ENCODE measurements at places on chromosomes 12 and 14.
A peak's percentile ranks its signal among the peaks of the same experiment; 100 is the strongest.

DNA sequence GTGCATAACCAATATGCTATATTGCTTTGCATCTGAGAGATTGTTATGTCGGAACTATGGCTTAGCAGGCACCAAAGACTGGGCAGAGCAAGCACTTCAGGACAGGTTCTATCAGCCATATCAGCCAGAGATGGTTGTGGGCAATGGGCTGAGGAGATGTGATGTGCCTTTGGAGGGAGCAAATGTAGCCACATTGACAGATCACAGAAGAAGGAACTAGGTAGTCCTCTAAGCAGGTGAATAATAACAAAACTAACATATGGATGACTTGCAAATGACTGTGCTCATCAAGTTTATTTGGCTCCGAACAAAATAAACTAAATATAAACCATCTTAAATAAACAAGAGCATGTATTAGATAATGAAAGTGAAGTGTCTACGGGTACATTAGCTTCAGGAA is 291.7 kb downstream of the RMST start:
- DNase-seq, result no peak

- no peak for DNase-seq
These were observed 9.9 kb upstream of the FBRSL1 start for GRCh38 chr12:132479938-132480622.

- no peak for DNase-seq
These were observed 3.3 kb downstream of the WASHC4 start for GRCh38 chr12:105110851-105111250.

- DNase-seq, result peak; percentile 11
These were observed 8.6 kb downstream of the SLC38A6 start for GRCh38 chr14:60989599-60989998.

DNA sequence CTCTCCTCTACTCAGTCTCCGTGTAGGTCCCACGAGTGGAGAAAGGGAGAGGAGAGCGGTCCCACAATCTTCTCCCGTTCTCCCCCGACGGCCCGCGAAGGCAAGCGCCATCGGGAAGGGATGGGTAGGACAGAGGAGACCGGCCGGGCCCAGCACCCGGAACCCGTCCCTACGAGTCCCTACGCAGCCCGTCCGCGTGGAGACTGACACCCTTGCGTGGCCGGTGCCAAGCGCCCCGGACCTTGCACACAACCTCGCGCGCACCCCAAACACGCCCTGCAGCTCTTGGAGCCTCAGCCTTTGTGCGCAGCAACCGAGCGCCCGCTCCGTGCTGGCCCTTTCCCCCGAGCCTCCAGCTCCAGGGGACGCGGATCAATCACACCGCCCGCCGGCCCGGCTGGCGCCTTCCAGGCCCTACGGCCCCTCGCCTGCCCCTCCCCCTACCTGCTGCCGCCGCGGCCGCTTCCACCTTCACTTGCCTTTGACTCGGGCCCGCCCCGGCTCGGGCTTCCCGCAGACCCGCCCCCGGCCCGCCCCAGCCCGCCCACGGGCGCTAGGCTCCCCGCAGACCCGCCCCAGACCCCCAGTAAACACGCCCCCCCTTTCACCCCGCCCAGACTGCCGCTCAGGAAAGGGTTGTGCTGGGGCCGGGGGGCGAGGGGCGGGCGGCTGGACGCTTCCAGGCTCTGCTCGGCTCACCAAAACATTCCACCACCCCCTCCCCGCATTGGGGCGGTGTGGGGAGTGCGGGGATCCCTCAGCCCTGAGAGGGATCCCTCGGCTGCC is at the start of gene NDRG2:
Gene NDRG2 (minus strand): TSS at position 477 of the 786 bp plus-strand sequence. CDS start 1,746 bp downstream, outside the sequence.
- peak; percentile 23 for DNase-seq

DNA sequence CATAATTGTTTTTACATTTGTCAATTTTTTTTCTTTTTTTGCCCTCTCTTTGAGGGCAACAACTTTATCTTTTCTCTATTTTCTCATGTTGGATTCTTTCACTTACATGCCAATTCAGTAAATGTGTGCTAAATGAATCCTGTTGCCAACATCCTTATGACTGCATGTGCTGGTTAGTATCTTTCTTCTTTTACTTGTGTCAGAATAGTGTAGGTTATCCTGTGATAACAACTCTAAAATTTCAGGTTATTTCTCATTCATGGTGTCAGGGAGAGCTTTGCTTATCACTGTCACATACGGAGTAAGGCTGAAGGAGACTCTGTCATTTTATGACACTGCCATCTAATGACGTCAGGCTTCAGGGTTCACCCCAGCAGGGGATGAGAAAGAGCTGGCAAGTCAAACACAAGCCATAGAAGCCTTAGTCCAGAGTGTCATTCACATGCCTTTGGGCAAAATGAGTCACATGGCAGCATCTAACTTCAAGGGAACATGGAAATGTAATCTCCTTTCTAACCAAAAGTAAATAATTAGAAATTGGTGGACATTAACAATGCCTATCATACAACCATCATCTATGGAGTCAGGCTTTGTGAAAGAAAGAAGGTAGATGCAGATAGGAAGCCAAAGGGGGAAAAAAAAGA is 242.5 kb upstream of the ATP2B1 start:
- DNase-seq, result peak; percentile 25

- DNase-seq, result no peak
These were observed 242.6 kb downstream of the CEP128 start for GRCh38 chr14:80698974-80699373.

GRCh38 chr12:124018539-124018938 is 45.5 kb downstream of the ZNF664 start:
- DNase-seq, result no peak

GRCh38 chr12:124915239-124916236 is 1.1 kb upstream of the UBC start:
- DNase-seq, result no peak

DNA sequence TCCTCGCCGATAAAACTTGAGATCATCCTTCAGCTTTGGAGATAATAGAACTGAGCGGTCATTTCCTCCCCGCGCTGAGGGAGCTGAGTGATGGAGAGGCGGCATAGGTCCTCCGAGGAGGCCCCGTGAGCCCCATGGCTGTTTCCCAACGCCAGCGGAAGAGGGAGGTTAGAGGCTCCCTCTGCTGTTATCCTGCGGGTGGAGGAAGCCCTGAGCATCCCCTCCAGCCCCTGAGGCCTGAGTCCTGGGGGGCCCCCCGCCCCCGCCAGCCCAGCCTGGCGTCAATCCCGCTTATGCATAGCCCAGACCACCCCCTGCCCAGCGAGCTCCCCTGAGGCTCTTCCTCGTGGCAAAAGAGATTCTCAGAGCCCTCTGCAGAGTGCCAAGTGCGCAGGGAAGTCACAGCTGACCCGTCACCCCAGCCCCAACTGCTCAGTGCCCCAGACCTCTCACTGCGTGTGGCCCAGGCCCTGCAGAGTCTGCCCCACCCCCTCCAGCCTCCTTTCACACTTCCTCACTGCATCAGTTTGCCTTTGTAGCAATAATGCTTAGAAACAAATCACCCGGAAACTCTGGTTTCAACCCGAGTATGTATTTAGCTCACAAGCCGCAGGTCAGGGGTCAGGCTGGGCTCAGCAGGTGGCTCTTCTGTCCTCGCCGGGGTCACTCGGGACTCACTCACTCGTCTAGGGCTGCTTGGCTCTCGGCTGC is 44.7 kb upstream of the GALNT9 start:
- peak; percentile 7 for DNase-seq

DNA sequence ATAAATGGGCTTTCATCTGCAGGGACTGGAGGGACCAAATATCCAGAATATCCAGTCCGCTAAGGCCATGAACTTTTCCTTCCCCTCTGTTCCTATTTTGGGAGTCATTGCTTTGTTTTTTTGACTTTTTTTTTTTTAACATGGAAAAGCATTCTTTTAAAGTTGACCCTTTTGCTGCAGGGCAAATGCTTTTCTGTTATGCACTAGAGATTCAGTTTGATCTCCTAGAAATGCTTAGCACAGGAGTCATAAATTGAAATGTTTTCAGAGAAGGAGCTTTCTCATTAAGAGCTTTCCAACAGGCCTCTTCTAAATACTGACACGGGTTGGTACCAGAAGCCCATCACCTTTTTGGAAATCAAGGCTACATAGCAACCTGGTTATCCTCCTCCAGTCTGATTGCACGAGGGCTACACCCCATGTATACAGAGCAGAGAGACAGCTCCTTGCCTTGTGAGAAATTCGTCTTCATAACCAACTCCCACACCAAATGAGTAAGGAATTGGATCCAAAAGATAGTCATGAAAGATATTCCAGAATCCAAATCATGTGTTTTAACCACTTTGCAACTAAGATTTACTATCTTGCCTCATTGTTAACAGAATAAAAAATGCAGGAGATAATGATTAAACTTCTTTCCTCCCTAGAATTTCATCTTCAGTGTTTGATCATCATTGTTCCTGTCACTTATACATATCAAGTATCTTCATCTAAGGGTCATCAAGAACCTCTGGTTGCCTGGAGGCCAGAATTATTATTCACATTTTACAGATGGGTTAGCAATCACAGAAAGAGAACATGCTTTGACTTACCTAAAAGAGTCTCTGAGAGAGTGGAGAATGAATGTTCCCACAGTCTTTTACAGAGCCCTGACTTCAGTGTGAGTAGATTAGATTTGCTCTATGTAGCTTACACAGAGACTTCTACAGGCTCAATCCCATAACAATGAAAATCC is 389.4 kb downstream of the ZFP36L1 start:
- no peak for DNase-seq

- peak; percentile 81 for DNase-seq
These were observed 184.7 kb downstream of the SRGAP1 start for GRCh38 chr12:64029013-64029857.

GRCh38 chr14:68710776-68711175 is 82.1 kb downstream of the ZFP36L1 start:
- DNase-seq, result no peak

- DNase-seq, result no peak
These were observed 947 bp downstream of the TMEM52B start for GRCh38 chr12:10179776-10180181.

- no peak for DNase-seq
These were observed 3.1 kb upstream of the SLCO1B3 start for GRCh38 chr12:20807192-20808080.

DNA sequence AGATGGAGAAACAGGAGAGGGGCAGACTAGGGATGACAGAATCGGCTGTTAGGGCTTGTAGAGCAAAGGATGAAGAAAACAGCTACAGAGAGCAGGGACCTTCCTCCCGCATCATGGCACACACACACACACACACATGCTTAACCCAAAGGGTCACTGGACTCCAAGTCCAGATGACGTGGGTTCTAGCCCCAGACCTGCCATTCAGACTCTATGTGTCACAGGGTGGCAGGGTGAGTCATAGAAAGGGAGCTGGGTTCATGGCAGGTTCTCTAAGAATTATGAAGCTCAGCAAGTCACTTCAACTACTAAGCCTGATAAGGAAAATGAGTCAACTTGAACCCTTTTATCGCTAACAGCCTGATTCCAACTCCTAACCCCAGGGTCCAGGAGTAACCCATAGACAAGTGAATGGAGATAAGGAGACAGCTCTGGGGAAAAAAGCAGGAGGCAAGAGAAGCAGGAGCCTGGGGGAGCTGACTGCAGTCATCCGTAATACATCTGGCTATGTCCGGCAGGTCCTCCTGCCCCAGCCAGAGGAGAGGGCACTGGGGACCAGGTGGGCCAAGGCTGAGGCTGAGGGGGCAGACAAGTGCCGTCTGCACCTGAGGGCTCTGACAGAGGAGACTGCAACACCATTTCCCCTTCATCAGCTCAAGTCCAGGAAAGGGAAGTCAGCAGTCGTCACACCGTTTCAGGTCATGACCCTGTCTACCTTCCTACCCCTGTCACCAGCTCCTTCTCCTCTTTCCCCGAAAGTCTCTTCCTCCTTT is 3.6 kb upstream of the TNFRSF1A start:
- DNase-seq, result peak; percentile 77

- no peak for DNase-seq
These were observed 13.1 kb downstream of the CBX5 start for GRCh38 chr12:54266852-54267251.

- no peak for DNase-seq
These were observed 143.9 kb upstream of the FUT8 start for GRCh38 chr14:65268594-65268993.

GRCh38 chr12:6278439-6279255 is 31.8 kb upstream of the PLEKHG6 start:
- DNase-seq, result peak; percentile 72

DNA sequence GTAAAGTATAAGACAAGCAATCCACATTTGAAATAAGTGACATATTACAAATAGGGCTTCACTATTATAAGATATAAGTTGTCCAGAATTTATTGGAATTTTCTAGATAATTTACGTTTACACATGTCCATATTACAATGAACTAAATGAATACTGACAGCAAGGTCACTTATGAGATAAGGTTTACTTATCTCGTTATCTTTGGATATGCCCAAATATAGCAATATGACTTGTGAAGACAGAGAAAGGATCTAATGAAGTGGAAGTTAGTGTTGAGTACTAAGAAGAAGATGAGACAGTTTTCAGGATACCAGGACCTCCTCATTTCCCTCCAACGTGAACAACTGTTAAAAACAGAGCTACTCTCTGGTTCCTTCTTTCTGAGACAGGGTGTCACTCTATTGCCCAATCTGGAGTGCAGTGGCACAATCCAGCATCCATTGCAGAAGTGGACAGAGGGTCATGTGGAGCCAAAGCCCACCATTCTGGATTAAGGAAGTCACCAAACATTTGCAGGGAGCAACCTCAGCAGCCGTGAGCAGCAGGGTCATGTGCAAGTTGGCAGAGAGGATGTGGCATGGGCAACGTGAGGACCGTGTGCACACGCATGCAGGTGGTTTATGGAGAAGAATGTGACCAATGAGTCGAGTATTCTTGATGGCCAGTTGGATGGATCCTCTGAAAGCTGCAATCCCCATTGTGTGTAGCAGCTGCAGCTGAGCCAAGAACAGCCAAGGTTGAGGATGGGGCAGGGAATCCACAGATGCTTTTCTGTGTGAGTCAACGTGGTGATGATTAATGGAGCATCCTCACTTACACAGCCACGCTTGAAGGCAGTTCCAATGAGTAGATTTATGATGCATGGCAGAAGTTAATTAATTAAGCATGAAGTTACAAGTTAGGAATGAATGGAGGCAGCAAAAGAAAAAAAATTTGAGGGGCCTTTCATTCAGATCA is 111.0 kb downstream of the BICD1 start:
- DNase-seq, result peak; percentile 95

DNA sequence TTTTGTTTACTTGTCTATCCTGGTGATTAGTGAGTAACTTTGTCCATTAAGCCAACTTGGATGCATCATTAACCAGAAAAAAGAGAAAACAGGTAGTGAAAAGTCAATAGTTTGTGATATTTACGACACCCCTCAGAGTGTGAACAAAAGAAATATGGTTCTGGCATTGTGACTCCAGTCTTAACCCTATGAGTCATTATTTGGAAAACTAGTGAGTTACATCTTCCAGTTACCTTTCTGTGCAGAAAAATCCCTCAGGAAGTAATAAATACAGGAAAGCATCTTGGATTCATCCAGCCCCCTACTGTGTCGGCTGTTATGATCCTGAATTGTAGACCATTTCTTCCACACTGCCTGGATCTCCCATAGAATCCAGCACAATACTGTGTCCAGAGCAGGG is 379.1 kb downstream of the GALC start:
- DNase-seq, result peak; percentile 71

DNA sequence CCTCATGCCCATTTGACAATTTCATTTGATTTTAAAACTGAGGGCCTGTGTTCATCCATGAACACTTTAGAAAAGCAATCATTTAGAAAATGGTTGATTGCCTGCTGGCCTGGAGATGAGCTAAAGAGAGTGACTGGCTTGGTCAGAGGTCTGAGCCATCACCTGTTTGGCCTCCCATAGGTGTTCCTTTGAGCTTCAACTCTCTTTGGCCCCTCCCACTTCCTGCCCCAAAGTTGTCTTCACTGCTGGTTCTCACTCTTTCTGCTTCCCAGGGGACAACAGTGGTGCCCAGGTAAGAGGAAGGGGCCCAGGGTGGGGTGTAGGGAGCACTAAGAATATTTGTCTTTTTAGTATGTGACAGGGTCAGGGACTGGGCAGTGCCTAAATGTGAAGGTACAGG is 4.9 kb upstream of the TCP11L2 start:
- no peak for DNase-seq

Measured in fibroblast of upper back skin (primary cell).